ENCODE measurements at places on chromosomes 16 and 17.

DNA sequence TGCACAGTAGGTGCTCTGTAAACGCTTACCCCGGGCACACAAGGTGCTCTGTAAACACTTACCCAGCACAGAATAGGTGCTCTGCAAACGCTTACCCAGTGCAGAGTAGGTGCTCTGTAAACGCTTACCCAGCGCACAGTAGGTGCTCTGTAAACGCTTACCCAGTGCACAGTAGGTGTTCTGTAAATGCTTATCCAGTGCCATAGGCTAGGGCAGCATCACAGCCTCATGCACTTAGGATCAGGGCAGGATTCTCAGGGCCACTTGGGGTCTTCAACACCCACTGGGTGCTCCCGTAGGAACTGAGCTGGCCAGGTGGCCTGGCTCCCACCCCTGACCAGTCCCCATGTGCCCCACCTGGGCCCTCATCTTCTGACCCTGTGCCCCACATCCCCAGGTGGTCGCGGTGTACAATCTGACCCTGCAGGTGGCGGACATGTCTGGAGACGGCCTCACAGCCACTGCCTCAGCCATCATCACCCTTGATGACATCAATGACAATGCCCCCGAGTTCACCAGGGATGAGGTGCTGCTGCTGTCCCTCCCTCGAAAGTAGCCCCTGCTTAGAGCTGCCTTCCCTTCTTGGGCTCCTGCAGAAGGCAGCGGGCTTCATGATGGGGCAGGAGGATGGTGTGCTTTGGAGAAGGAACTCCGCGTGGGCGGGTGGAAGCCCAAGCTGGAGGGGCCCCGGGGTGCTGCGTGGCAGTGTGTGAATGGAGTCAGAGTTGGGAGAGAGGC is 13.1 kb downstream of the SLC22A31 start:
- DNase-seq: no peak

DNA sequence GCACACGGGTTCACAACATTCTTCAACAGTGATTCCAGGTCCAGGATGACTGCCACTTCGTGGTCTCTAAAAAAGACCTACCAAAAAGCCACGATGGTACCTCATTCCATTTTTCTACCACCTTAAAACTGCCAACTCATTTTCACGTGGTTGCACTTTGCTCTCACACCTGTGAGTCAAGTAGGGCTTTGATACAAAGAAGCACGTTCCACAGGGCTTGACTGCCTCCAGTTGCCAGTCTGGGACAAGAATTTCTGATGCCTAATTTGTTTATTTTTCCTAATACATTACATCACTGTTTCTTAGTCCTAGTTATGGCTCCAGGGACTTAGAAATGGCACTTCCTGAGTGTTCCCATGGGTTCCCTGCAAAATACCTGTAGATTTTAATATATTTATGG is 911.6 kb upstream of the EEF2KMT start:
- DNase-seq: no peak

DNA sequence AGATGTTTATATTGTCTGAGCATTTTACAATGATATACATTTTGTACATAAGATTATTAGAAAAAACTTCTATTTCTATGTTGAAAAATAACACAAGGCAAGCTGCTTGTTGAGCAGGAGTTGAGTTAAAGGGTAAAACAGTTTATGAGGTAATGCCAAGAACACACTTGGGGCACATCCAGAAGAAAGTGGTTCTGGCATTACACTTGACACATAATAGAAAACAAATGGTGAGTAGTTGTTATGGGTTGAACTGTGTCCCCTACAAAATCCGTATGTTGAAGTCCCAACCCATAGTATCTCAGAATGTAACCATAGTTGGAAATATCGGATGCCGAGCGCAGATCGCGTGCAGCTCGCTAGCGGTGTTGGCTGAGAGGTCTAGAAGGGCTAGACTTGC is 354.3 kb upstream of the GOT2 start:
- DNase-seq: no peak

- DNase-seq: peak; percentile 95
Observed at GRCh38 chr17:7844292-7845154, 10.3 kb upstream of the TMEM88 start.

DNA sequence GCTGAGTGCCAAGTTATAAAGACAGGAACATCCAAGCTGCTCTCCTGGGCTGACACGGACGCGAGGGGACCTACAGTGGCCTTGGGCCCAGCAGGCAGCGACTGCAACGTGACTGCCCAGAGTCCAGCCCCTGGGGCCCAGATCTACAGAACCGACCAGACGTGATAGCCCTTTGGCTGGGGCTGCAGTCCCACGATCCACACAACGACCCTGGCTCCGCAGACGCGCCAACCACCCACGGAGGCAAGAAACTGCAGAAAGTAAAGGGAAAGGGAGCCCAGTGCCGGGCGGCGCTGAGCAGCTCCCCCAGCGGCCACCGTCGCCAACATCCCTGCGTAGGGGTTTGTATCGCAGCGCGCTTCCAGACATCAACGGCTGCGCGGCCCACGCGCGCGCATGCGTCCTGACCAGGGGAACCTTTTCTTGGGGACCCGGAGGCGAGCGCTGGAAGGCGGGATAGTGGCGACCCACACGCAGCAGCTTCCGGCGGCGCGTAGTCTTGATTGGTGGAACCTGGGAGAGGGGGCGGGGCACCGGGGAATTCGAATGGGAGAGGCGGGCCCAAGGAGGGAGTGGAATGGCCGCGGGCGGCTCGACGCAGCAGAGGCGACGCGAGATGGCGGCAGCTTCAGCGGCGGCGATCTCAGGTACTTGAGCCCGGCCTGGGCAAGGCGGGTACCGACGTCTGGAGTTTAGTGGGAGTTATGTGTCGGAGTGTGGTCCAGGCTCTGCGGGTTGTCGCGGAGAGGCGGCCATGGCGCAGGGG is at the start of gene KIF22:
KIF22 (plus strand) TSS at position 569 of the 766 bp plus-strand sequence; CDS start at position 578, 9 bp downstream.
- peak; percentile 95 for DNase-seq

GRCh38 chr16:57185446-57185944 is 344 bp downstream of the PSME3IP1 start:
- peak; percentile 30 for DNase-seq

- DNase-seq: no peak
Observed at GRCh38 chr17:56583772-56584171, 9.7 kb upstream of the NOG start.

GRCh38 chr17:70128727-70129238 is 40.5 kb upstream of the KCNJ2 start:
- DNase-seq: no peak

- DNase-seq: no peak
Observed at GRCh38 chr17:51035431-51035830, 85.2 kb downstream of the SPAG9 start.

GRCh38 chr17:36939802-36940312 is 2.6 kb downstream of the LHX1 start:
- no peak for DNase-seq

- no peak for DNase-seq
Observed at GRCh38 chr17:82175951-82176350, 36.7 kb downstream of the CCDC57 start.

Data from NCI-H1105 treated with DMSO at 0.1 percent for 48 hours (cell line).